Adipose tissue (tissue), 3 donors: ENCODE measurements at places on chromosomes 16 and 17. TPM values are rescaled to one million over a fixed set of nuclear protein-coding genes. Genes with fewer than 3 reads are reported as not detected.

Gene CACNG1
- polyA plus RNA-seq = not detected

Gene CLEC19A
- polyA plus RNA-seq = not detected

Gene DNAH17
- 0.35 TPM for polyA plus RNA-seq

Gene DNAI2
- not detected for polyA plus RNA-seq

Gene CARD14
- 0.10 TPM for polyA plus RNA-seq

Gene KRTAP4-3
- polyA plus RNA-seq = not detected

Gene CBX8
- 5.6 TPM for polyA plus RNA-seq

Gene TBC1D3H
- not detected for polyA plus RNA-seq

Gene NOMO2
- polyA plus RNA-seq = 53.5 TPM

Gene SERPINF2
- polyA plus RNA-seq = 8.9 TPM

Gene CASKIN1
- 0.35 TPM for polyA plus RNA-seq

Gene SLC47A1
- 0.36 TPM for polyA plus RNA-seq

Gene EME1
- polyA plus RNA-seq = 0.16 TPM

Gene TMEM204
- 15.1 TPM for polyA plus RNA-seq

Gene SPSB3
- polyA plus RNA-seq = 73.8 TPM

Gene PRSS53
- polyA plus RNA-seq = 2.4 TPM

Gene TUBB3
- polyA plus RNA-seq = 5.1 TPM

Gene MARVELD3
- polyA plus RNA-seq = 13.1 TPM

Gene MVP
- 103 TPM for polyA plus RNA-seq

Gene LCAT
- 7.5 TPM for polyA plus RNA-seq

Gene TP53TG3F
- not detected for polyA plus RNA-seq

Gene RDM1
- not detected for polyA plus RNA-seq

Gene TRIM47
- 32.6 TPM for polyA plus RNA-seq
